Pancreas (tissue), 10 donors: ENCODE measurements at places on chromosomes 3 and 15. TPM values are rescaled to one million over a fixed set of nuclear protein-coding genes. Genes with fewer than 3 reads are reported as not detected.

ZNF774 gene
- 5.1 TPM for total RNA-seq

GMPPB gene
- 46.7 TPM for total RNA-seq

ALDH1A2 gene
- 6.6 TPM for total RNA-seq

COL8A1 gene
- 0.24 TPM for total RNA-seq

LIPH gene
- 4.6 TPM for total RNA-seq

GPR176 gene
- total RNA-seq = 0.32 TPM
